Stimulated activated CD8-positive, alpha-beta memory T cell treated with anti-CD3 and anti-CD28 coated beads, Interleukin-7, amount 100 ng/mL, for 24 hours (primary cell): ENCODE measurements at places on chromosomes 2 and 18.

GRCh38 chr2:43100883-43101662 is 125.3 kb downstream of the ZFP36L2 start:
- DNase-seq, result no peak

- DNase-seq, result no peak
Observed at GRCh38 chr2:234795272-234795920, 156.4 kb upstream of the SH3BP4 start.

DNA sequence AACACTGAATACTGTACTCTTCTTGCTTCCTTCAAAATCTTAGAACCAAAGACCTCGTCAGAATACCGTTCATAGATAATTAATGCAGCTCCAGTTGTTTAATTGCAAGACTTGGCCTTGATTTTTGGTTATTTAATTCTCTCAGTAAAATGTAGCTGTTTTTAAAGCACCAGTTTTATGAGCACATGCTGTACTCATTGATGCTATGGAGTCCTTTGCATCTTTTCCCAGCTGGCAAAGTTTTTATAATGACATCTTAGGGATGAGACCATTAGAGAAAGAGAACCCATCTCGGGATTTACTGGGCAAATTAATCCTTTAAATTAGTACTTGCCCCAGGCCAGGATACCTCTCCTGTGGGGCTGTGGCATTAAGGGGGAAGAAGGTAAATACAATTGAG is 199.3 kb downstream of the MEMO1 start:
- no peak for DNase-seq

GRCh38 chr2:39264733-39265132 is 21.0 kb upstream of the CDKL4 start:
- no peak for DNase-seq

- DNase-seq, result no peak
Observed at GRCh38 chr18:26458526-26459232, 89.7 kb downstream of the KCTD1 start.

- DNase-seq, result no peak
Observed at GRCh38 chr2:121335294-121336290, 50.6 kb upstream of the TFCP2L1 start.

DNA sequence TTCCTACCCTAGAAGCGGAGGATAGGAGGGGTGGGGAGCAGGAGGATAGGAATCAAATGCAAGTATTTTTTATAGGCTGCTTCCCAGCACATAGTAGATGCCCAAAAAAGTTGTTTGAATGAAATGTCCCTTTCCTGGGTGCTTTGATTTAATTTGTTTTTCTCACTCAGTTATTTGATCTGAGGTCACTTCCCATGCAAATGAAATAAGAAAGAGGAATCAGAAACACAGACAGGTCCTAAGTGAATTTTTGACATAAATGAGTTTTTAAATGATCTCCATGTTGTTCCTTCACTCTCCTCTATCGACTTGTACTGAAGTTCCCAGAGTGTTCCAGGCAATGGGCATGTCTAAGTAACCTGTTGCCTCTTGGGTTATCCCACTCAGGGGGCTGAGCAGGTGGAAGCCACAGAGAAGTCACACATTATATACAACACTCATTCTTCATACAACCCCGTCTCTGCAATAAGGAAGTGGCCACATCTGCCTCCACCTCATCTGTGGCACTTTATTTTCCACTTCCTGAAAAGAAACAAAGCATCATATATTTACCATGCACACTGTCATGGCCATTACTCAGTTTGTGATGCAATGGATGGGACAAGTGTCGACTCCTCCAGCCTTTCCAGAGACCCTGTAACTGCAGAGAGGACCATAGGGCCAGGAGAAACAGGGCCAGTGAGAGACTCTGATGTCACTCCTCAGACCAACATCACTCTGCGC is 81.9 kb upstream of the ZNF397 start:
- no peak for DNase-seq

DNA sequence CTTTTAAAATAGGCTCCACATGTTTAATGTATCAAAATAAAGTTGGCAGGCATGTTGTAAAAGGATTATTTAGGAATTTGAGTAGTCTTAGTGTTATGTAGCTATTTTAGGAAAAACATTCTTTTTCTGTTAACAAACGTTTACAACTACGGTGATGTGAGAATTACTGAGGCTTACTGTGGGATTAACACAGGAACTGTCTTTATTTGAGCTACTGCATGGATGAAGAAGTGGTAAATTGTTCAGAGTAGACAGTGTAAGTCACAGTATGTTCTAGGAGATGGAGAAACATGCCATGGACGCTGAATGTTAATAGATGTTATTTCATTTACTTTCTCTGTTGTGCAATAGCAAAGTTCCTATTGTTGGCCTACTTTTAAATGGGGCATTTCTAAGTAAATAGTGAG is 1.6 kb downstream of the PPM1B start:
- DNase-seq, result no peak

GRCh38 chr2:135909976-135910375 is 33.7 kb upstream of the MCM6 start:
- DNase-seq, result no peak

DNA sequence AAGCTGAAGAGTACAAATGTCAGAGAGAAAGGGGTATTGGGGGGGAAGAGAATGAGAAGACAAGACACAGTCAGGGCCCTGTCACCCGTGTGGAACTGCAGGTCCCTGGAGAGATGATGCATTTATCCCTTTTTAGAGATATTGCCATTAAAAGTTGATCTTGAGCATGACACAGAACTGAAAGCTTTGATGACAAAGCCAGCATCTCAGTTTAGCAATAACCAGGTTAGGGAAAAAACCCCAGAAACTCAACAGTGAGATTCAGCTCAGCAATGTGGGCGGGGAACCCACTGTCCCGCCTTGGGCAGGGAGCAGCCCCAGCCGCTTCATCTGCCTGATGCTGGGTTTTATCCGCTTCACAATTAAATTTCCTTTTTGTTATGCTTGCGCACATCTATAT is 181.1 kb downstream of the NEDD4L start:
- no peak for DNase-seq

DNA sequence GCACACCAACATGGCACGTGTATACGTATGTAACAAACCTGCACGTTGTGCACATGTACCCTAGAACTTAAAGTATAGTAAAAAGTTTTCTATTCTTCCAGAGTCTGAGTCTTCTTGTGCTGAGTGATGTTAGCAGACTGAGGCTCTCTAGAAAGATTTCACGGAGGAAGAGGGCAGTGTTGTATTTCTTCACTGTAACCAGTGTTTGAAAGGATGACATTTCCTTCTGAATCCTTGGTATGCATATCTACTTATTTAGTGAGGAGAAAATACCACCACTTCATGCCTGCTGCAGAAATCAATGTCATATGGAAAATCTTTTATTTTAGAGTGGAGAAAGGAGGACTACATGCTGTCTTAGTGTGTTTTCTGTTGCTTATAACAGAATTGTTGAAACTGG is 357.1 kb downstream of the CCDC85A start:
- DNase-seq, result no peak

DNA sequence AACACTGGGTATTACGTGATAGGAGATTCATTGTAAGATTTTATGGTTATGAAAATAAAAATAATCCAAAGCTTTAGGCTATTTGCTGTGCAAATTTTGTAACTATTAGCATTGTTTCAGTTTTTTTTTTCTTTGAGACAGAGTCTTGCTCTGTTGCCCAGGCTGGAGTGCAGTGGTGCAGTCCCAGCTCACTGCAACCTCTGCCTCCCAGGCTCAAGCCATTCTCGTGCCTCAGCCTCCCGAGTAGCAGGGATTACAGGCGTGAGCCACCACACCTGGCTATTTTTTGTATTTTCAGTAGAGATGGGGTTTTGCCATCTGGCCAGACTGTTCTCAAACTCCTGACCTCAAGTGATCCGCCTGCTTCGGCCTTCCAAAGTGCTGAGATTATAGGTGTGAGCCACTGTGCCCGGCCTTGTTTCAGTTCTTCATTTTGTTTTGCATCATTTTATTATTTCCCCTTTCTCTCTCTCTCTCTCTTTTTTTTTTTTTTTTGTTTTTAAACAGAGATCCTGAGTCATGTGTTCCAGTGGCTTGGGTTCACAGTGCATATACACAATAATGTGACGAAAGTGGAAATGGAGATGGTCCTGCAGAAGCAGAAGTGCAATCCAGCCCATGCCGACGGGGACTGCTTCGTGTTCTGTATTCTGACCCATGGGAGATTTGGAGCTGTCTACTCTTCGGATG is 25.8 kb downstream of the CASP10 start:
- DNase-seq, result no peak

DNA sequence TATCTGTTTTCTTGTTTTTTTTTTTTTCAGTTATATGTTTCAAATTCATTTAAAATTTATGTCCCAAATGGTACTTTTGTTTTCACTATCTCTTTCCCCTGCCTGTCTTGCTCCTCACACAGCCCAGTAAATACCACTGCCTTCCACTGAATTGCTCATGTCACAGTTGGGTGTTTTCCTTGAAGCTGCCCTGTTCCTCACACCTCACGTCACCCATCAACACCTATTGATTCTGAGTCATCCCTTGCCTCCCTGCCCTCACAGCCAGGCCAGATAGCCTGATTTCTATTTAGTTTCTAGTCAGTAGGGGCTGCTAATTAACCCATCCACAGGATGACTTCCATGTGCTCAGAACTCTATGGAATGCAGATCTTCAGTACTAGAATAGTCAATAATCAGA is 25.3 kb downstream of the FSHR start:
- DNase-seq, result no peak

GRCh38 chr2:88856409-88857135 is 165.1 kb downstream of the RPIA start:
- DNase-seq, result no peak

- no peak for DNase-seq
Observed at GRCh38 chr2:74863802-74864248, 29.9 kb downstream of the HK2 start.

DNA sequence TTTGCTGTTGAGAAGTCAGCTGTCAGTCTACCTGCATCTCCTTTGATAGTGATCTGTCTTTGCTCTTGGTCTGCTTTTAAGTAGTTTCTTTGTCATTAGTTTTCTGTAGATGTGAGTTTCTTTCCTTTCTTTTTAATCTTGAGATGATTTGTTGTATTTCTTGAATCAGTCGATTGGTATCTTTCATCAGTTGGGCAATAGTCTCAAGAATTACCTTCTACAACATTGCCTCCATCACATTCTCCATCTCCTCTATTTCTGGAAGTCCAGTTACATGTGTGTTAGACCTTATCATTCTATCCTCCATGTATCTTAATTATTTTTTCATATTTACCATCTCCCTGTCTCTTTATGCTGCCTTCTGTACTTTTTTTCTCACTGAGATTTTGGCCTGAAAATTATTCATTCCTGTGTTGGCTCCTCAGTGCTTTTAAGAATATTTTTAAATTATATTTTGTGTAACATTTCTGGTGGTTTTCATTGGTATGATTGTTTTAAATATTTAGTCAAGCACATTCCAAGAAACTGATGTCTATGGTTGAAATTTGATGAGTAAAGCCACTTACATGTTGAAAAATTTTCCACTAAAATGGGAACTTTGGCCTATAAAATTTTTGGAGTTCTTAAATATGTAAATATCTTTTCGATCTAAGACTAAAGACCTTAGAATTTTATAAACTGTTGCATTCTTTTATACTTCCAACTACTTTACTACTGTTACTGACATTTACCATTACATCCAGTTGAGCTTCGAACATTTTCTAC is 239.5 kb upstream of the MGAT5 start:
- no peak for DNase-seq

- DNase-seq, result no peak
Observed at GRCh38 chr2:172919732-172920131, 155.9 kb upstream of the MAP3K20 start.

DNA sequence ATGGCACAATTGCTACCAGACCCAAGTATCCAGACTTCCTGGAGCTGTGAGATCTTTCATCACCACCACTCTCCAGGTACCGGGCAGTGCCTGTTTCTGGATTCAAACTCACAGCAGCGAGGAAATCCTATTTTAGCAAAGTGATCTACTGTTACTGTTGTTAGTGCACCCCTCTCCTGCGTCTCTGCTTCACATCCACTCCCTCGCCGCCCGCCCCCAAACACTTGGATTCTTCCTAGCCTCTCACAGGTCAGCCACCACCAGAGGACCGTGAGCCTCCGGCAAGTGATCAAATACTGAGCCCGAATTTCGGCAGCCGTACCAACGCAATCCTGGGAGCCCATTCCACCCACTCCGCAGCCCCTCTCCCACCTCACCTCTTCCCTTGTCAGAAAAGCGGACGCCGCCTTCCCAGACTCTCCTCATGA is 519 bp downstream of the METTL4 start:
- DNase-seq, result no peak

GRCh38 chr2:209690029-209690754 is 81.4 kb upstream of the UNC80 start:
- DNase-seq, result no peak

DNA sequence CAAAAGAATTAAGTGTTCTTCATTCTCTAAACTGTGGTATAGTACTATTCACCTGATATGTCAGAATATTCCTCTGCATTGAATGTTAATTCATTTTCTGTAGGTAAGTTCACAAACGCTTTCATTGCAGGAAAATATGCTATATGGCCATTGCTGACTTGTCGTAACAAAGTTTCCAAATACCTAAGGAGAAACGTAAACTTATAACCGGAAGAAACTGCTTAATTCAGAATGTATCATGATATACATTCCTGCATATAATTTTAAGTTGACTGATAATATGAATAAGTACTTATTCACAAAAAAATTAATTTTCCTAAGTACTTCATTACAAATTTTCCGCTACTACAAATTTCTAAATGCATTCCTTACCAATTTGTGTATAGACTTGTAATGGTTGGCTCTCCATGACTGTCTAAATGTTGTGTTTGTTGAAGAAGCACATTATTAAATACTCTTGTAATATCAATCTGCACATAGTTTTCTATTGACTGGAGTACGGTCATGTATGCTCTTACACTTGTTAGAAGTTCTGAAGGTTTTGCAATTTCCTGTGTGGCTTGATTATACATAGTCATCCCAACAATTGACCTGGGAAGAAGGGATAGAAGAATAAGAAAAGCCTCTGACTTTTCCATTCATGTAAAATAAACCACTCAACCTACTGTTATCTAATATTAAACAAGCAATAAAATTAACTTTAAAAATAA is 85.4 kb downstream of the NCKAP1 start:
- no peak for DNase-seq

DNA sequence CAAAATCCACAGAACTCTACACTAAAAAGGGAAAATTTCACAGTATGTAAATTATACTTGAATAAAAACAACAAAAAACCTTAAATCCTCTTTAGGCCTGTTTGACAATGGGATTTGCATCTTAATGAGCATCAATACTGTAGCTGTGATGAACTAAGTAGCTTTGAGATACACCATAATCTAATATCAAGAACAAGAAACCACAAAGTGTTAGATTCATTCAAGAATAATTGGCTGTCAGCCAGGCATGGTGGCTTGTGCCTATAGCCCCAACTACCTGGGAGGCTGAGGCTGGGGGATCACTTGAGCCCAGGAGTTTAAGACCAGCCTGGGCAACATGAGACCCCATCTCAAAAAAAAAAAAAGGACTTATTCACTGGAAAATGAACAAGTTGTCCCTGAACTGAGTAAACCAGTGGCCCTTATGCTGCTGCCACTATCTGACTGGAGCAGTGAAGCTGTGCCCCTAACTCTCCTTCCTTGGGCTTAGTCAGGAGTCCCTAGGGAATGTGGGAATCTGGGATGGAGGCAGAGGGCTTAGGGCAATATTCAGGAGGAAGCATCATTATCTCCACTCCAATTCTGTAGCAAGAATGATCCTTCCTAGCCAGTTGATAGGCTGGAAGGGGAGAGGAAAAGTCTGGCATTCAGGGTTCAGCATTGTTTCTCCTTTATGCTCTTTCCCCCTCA is 88.5 kb downstream of the PRKCE start:
- DNase-seq, result no peak
